ENCODE measurements at places on chromosomes 5 and 9. TPM values are rescaled to one million over a fixed set of nuclear protein-coding genes. Genes with fewer than 3 reads are reported as not detected.

DNA sequence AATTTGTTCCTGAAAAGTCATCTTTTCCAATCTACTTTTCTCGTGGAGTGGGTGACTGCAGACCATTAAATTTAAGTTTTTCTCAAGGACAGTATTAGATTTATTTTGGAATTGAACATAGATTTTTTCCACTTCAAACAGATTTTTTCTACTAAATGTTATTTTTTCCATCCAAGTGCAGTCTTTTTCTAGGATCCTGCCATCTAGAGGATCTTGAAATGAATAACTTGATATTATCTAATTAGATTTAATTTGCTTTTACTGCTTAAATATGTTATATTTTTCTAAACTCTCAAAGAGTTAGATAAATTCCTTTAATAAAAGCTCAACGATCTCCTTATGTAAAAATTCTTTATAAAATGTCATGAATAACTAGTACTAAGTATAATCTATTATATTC is 136.9 kb upstream of the PRR16 start:
- DNase-seq, result no peak

DNA sequence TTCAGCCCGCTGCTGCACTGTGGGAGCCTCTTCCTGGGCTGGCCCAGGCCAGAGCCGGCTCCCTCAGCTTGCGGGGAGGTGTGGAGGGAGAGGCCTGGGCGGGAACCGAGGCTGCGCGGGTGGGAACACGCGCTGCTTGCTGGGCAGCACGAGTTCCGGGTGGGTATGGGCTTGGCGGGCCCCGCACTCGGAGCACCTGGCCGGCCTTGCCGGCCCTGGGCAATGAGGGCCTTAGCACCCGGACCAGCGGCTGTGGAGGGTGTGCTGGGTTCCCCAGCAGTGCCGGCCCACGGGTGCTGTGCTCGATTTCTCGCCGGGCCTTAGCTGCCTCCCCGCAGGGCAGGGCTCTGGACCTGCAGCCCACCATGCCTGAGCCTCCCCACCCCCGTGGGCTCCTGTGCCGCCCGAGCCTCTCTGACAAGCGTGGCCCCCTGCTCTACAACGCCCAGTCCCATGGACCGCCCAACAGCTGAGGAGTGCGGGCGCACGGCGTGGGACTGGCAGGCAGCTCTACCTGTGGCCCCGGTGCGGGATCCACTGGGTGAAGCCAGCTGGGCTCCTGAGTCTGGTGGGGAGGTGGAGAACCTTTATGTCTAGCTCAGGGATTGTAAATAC is 1366.4 kb upstream of the NUDT12 start:
- no peak for DNase-seq

Gene TMEM215
- total RNA-seq, result not detected

Gene PCDHGB7
- 0.23 TPM for total RNA-seq

Gene SNCB
- total RNA-seq, result not detected

Gene BSPRY
- 11.1 TPM for total RNA-seq

- no peak for DNase-seq
These were observed 1496.1 kb upstream of the C9orf72 start for GRCh38 chr9:29069376-29069775.

Gene CHSY3
- not detected for total RNA-seq

Gene HTR4
- total RNA-seq, result not detected

Gene ZBED3
- 0.48 TPM for total RNA-seq

DNA sequence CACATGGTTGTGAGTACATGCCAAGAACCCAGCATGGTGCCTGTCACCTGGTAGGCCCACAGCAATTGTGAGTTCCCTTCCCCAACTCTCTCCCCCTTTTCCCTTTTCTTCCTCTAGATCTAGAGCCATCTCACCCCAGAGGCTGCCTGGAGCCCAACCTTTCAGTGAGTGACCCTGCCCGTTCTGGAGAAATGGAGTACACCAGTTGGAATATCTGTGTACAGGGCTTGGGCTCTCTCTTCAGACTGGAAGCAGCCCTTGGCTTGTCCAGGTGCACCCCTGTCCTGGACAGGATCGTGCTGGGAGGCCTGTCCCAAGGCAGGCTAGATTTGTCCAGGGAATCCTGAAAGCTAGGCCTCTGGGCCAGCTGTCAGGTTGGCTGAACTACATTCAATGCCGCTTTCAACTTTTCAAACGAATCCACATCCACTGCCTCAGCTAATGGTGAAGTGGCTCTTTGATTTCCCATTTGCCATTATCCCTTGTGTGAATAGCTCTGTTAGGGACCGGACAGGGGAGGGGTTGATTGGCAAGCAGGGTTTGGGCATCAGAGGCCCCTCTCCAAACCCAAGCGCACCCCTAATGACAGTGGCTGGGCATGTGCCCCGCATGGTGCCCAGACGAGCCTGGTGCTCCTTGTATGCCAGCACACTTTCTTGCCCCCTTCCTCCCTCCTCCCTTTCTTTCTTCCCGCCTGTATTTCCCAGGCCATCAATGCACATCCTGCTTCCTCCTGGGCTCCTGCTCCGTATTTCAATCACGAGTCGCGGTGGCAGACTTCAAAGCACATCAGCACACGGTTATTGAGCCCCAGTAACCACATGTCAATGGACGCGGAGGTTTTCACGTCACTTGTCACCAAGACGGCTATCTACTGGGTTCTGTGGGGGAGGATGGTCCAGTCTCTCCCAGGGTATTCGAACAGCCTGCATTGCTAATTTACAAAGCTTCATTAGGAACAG is 211.2 kb downstream of the DAB2IP start:
- DNase-seq, result no peak

GRCh38 chr9:117334101-117334500 is 80.8 kb downstream of the ASTN2 start:
- no peak for DNase-seq

GRCh38 chr9:120905315-120906164 is 21.1 kb downstream of the TRAF1 start:
- no peak for DNase-seq

Gene C9orf85
- 8.3 TPM for total RNA-seq

DNA sequence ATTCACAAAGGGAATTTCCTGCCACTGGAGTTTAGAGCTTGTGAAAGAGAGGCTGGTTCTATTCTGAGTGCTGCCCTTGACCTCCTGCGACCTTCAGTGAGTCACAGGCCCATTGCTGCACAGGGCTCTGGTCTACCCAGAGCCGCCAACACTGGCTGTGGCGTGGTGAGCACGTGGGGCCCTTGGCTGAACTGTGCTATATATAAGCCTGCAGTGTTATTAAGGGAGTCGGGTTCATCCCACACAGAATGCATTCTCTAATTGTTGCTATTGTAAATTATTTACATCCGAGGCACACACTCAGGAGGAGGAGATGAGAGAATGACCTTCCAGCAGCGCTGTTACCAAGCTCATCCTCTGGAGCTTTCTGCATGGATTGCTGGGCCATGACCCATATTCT is 47.1 kb downstream of the BRINP1 start:
- no peak for DNase-seq

- DNase-seq, result no peak
These were observed 173.4 kb upstream of the CHD1 start for GRCh38 chr5:99102073-99102697.

GRCh38 chr5:147968855-147969254 is 62.5 kb upstream of the C5orf46 start:
- DNase-seq, result no peak

DNA sequence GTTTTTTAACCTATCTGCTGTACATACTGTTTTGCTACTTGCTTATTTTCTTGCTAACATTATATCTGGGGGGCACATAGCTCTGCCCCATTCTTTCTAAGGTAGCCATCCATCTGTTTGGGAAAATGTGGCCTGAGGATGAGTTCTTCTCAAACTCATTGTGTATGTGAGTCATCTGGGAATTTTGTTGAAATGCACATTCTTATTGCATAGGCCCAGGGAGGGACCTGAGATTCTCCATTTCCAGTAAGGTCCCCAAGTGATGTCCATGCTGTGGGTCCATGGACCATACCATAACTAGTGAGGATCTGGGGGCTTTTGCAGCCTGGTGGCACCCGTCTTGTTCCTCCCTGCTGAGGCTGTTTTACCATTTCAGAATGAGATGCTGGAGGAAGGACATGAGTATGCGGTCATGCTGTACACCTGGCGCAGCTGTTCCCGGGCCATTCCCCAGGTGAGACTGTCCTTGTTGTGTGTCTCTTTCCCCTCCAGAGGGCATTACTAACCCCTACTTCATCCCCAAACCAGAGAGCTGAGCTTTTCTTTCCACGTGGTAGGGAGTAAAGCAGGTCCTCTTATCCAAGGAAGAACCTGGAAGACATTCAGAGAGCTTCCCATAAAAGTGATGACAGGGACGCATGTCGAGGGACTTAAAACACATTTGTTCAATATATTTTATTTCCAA is 28.6 kb downstream of the CYFIP2 start:
- no peak for DNase-seq

DNA sequence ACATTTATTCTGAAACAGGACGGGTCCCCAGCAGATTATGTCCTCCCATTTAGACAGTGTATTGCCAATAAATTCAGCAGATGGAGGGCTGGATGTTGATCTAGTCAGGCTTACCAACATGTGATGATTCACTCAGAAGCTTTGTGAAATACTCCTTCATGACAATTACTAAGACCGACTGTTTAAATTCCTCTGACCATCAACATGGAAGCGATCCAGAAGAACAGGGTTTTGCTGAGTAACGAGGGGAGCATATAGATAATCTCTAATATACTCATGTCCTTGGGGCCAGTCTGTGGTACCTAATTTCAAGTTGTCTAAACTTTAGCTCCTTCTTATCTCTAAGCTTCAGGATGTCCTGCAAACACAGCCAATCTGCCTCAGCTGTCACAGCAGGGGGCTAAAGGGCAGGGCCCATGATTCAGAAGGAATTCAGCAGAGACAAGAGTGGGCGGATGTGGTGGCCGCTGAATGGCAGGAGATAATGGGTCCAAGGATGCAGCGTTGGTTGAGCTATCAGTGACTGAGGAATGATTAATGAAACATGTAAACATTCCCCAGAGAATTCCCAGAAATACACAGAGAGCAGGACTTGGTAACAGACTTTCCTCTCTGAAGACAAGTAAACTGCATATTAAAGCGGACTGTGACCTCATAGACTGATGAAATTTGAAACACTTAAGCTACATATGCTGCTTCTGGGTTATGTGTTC is 109.4 kb downstream of the ANKRD55 start:
- DNase-seq, result no peak

- no peak for DNase-seq
These were observed 7.6 kb upstream of the TBC1D2 start for GRCh38 chr9:98263080-98263479.

- no peak for DNase-seq
These were observed 307.1 kb downstream of the PRR16 start for GRCh38 chr5:120771202-120771601.

DNA sequence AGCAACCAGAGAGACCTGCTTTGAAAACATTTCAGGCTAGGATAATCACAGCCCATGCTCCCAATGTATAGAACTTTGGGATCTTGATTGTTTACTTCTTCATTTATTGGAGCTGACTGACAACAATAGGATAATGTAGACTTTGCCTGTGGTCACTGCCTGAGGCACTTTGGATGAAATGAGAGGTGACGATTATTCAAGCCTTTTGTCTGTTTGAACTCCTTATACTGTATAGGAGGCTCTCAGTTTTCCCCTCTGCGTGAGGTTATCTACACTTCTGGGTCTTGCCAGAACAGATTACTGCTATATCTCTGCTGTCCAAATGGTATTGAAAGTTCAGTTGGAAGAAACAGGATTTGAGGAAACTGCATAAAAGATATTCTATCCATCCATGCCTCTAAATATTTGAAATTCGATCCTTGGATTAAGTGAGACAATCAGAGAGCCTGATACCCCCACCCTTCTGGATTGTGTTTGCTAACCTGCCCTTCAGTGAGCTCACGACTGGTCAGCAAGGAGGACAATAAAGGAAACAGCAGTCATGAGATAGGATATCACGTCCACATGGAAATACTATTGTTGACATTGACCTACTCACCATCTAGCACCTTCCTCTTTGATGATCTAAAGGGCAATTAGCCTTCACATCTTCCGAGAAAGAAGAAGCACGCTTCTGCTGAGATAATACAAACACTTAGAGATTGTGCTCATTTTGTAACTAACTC is 98.1 kb downstream of the DOCK8 start:
- no peak for DNase-seq

GRCh38 chr5:7686794-7687193 is 164.1 kb downstream of the CFAP90 start:
- no peak for DNase-seq

- DNase-seq, result peak; percentile 11
These were observed 244.0 kb downstream of the EPB41L4A start for GRCh38 chr5:112174959-112175594.

DNA sequence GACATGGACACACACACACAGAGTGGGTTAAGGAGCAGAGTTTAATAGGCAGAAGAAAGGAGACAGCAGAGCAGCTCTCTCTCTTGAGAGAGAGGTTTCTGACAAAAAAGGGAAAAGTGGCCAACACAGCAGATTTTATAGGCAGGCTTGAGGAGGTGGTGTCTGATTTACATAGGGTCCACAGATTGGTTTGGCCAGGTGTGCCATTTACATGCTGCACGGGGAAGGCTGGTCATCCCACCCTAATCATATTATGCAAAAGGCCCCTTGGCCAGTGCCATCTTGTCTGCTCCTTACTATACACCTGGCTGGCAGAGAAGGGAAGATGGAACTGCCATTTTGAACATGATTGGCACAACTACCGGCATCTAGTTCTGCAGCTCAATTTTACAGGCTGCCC is 240.8 kb downstream of the NPR3 start:
- no peak for DNase-seq

DNA sequence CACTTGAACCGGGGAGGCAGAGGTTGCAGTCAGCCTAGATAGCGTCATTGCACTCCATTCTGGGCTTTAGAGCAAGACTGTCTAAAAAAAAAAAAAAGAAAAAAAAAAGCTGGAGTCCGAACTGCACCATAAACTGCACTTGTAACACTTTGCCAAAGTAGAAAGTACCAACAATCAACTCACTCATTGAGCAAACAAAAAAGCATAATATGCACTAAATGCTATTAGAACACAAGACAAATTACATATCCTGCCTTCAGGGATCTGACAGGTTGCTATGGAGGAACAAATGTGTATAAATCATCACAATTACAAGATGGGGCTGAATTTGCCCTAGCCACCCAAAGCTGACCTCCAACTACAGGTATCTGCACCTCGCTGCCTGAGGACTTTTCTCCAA is 27.9 kb downstream of the GNAQ start:
- DNase-seq, result no peak

Gene ALDH7A1
- 3.5 TPM for total RNA-seq

DNA sequence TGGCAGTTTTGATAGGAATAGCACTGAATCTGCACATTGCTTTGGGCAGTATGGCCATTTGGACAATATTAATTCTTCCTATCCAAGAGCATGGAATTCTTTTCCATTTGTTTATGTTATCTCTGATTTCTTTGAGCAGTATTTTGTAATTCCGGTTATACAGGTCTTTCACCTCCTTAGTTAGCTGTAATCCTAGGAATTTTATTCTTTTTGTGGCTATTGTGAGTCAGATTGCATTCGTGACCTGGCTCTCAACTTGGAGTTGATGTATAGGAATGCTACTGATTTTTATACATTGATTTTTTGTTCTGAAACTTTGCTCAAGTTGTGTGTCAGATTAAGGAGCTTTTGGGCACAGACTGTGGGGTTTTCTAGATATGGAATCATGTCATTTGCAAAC is 24.0 kb downstream of the TMEM161B start:
- DNase-seq, result no peak

Gene CDHR2
- total RNA-seq, result 0.64 TPM

Gene RNF183
- not detected for total RNA-seq
